ENCODE measurements at places on chromosomes 5 and 9.
A peak's percentile ranks its signal among the peaks of the same experiment; 100 is the strongest.

GRCh38 chr5:126446498-126447224, 23.5 kb downstream of the GRAMD2B start:
- DNase-seq = no peak

- DNase-seq = no peak
Observed at GRCh38 chr9:76267284-76267652, 127.0 kb downstream of the RFK start.

GRCh38 chr5:133494923-133495246, 117.5 kb downstream of the FSTL4 start:
- DNase-seq = no peak

DNA sequence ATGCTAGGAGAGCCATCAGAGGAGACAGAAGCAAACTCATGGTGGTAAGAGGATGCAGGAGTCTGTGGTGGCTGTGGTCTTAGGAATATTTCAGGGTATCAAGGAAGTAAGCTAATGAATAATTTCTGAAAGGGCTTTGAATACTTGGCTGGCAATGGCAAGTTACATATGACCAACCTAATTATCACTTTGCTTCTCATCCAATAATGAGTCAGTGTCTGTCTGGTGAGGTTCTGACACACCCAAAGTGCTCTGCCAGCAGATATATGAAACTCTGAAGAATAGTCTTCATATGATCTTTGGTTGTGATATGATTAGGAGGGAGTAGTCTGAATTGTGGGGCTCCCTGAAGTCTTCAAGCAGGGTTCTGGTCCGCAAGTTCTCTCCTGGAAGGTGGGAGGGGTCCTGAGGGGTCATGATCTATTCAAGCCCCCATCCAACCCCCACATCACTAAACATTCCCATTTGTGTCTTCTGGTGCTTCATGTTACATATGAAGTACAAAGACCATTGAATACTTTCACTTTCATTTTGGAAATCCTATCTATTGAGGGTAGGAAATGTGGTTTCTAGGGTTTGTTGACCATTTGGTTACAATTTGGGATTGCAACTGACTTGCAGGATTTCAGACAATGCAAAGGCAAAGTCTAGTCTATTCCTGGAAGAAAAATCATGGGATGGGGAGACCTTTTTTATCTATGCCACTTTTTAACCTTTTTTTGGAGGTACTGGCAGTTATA, 199.9 kb upstream of the CDKN2B start:
- DNase-seq = no peak

DNA sequence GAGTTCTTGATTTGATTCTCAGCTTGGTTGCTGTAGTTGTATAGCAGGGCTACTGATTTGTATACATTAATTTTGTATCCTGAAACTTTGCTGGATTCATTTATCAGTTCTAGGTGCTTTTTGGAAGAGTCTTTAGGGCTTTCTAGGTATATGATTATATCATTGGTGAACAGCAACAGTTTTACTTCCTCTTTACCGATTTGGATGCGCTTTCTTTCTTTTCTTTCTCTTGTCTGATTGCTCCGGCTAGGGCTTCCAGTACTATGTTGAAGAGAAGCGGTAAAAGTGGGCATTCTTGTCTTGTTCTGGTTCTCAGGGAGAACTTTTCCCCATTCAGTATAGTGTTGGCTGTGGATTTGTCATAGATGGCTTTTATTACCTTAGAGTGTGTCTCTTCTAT, 158.9 kb downstream of the SAXO1 start:
- no peak for DNase-seq

DNA sequence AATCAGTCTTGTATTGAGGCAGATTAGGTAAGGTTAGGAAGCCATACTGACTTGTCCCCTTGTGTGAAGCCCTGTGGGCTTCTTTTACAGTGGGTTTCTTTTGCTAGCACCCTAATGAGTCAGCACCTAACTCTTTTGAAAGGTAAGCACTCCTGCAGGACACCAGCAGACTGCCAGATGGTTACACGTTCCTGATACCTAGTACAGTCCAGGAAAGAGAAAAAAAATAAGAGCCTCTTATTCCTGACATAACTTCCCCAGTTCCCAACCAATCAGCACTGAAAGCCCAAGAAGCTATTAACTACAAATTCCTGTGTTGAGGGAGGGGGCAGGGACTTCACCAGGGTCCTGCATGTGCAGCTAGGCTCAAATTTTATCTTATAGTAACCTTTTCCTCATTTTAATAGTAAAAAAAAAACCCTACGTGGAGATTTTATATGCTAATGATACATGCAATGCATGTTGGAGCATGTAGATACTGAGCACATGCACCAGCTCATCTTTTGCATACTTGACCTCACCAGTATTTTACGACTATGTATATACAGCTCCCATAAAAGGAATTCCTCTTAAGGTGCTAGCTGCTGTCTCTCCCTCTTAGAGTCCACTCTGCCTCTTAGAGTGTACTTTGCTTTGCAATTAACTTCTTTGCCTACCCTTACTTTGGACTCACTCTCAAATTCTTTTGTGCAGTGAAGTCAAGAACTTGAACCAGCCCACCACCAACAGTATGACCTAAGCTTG, 84.7 kb upstream of the RORB start:
- no peak for DNase-seq

GRCh38 chr5:133994297-133994989, 10.3 kb downstream of the VDAC1 start:
- no peak for DNase-seq

GRCh38 chr9:129895376-129896268, 60.4 kb downstream of the USP20 start:
- DNase-seq = no peak

GRCh38 chr5:7391814-7392692, 3.9 kb upstream of the ADCY2 start:
- no peak for DNase-seq

DNA sequence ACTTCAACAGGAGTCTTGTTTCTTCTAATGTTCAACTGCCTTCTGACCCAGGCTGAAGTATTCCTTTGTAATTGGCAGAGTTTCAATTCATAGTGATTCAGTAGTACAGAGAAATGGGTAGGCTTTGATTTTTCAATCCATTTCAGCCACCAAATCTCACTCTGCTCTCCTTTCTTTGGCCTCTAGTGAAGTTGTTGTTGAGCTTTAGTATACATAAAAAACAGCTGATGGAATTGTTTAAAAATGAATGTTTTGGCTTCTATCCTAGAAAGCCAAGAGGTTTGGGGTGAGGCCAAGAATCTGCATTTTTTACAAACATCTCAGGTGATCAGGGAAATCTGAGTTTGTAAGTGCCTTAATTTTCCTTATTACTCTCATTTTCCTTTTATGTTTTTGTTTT, 182.9 kb upstream of the MAP1B start:
- peak; percentile 11 for DNase-seq
